ENCODE measurements at places on chromosomes 2 and 18. TPM values are rescaled to one million over a fixed set of nuclear protein-coding genes. Genes with fewer than 3 reads are reported as not detected.

The COPS8 gene
- 66.4 TPM for total RNA-seq

The SMYD1 gene
- total RNA-seq = 116 TPM

The ERBB4 gene
- 20.6 TPM for total RNA-seq

The TRPM8 gene
- total RNA-seq = not detected

The MXD1 gene
- total RNA-seq = 9.6 TPM

The UGT1A8 gene
- not detected for total RNA-seq

The TUBB8B gene
- total RNA-seq = not detected

Data from left cardiac atrium (tissue), 4 donors.